ENCODE measurements at places on chromosomes 3 and 15.

- no peak overlapping the region for H3K4me3 ChIP-seq
- H3K27ac ChIP-seq, result no peak overlapping the region
- no peaks in the 10 kb centered on the region for H3K36me3 ChIP-seq
- no peaks in the 10 kb centered on the region for H3K27me3 ChIP-seq
- no peaks in the 10 kb centered on the region for H3K4me1 ChIP-seq
- DNase-seq, result no peak
These were observed 53.7 kb upstream of the XCR1 start for GRCh38 chr3:46080969-46081345.

GRCh38 chr3:141243271-141243707 is 11.7 kb downstream of the PXYLP1 start:
- DNase-seq, result peak; percentile 36
- H3K4me3 ChIP-seq, result no peak overlapping the region
- H3K4me1 ChIP-seq, result peaks cover 24% of the 10 kb centered on the region
- H3K27ac ChIP-seq, result no peak overlapping the region

DNA sequence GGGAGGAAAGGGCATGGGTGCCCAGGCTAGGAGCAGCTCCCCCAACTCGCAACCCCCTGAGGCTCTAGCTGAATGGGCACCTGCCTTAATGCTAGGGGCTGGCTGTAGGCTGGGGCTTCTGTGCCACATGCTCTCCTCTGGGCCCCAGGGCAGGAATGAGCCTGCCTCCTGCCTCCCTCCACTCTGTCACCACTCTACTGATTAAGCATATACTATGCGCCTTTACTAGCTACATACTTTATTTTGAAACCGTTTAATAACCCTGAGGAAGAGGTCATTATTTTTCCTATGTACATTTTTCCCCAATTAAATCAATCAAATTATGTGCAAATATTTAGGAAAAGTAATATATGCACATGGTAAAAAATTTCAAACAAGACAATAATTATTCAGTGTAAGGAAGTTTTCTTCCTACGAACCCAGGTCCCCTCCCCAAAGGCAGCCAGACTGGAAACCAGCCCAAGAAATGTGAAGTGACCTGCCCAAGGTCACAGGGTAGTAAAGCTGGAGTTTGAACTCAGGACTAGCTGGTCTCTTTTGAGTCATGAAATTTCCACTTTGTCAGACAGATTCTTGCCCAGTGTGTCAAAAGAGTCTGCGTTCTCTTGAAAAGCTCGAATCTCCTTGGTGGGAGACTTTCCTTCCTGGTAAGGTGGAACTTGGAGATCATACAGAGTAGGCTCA is 122.5 kb downstream of the DNAJB8 start:
- DNase-seq, result no peak
- H3K27ac ChIP-seq, result no peak overlapping the region
- no peak overlapping the region for H3K4me3 ChIP-seq
- no peaks in the 10 kb centered on the region for H3K27me3 ChIP-seq

DNA sequence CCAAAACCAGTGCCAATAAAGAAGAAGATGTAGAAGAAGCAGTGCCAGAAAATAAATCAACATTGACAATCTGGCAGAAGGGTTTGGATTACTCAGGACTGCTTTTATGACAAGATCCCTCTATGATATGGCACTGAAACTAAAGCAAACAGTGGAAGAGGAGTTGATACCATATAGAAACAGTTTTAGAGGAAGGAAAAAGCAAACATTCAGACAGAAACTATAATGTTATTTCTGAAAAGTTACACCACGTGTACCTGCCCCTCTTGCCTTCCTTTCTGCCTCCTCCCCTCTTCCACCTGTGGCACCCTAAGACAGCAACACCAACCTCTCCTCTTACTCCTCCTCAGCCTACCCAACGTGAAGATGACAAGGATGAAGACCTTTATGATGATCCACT is 63.0 kb downstream of the SFMBT1 start:
- no peaks in the 10 kb centered on the region for H3K4me1 ChIP-seq
- no peak for DNase-seq
- no peak overlapping the region for H3K4me3 ChIP-seq
- no peaks in the 10 kb centered on the region for H3K36me3 ChIP-seq
- no peak overlapping the region for H3K27ac ChIP-seq

DNA sequence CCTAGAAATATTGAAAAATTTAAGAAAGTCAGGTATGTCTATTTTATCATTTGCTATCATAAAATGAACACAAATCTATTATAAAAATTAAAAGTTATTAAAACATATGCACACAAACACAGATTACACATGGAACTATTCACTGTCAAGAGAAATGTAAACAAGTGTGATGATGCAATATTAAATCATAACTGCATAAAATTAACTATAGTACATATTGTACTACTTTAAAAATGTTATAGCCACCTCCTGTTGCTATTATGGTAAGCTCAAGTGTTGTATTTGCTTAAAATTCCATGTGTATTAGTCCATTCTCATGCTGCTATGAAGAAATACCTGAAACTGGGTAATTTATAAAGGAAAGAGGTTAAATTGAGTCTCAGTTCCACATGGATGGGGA is 54.7 kb upstream of the CMC1 start:
- no peak overlapping the region for H3K4me3 ChIP-seq
- DNase-seq, result no peak
- no peaks in the 10 kb centered on the region for H3K27me3 ChIP-seq
- H3K27ac ChIP-seq, result no peak overlapping the region
- H3K36me3 ChIP-seq, result no peaks in the 10 kb centered on the region

- H3K4me3 ChIP-seq, result no peak overlapping the region
- no peak for DNase-seq
- no peak overlapping the region for H3K27ac ChIP-seq
These were observed 84.5 kb downstream of the CHSY1 start for GRCh38 chr15:101167411-101167752.

GRCh38 chr3:132916096-132916495 is 122.1 kb upstream of the TMEM108 start:
- no peak overlapping the region for H3K27ac ChIP-seq
- DNase-seq, result no peak
- H3K4me1 ChIP-seq, result peaks cover 3% of the 10 kb centered on the region
- no peak overlapping the region for H3K4me3 ChIP-seq

GRCh38 chr15:48520376-48521155 is 124.9 kb downstream of the FBN1 start:
- no peaks in the 10 kb centered on the region for H3K36me3 ChIP-seq
- no peaks in the 10 kb centered on the region for H3K4me1 ChIP-seq
- H3K4me3 ChIP-seq, result no peak overlapping the region
- no peak overlapping the region for H3K27ac ChIP-seq
- H3K27me3 ChIP-seq, result no peaks in the 10 kb centered on the region
- peak; percentile 84 for DNase-seq

- H3K27ac ChIP-seq, result no peak overlapping the region
- no peaks in the 10 kb centered on the region for H3K36me3 ChIP-seq
- no peaks in the 10 kb centered on the region for H3K4me1 ChIP-seq
- DNase-seq, result no peak
These were observed 129.3 kb upstream of the CRBN start for GRCh38 chr3:3308809-3309208.

DNA sequence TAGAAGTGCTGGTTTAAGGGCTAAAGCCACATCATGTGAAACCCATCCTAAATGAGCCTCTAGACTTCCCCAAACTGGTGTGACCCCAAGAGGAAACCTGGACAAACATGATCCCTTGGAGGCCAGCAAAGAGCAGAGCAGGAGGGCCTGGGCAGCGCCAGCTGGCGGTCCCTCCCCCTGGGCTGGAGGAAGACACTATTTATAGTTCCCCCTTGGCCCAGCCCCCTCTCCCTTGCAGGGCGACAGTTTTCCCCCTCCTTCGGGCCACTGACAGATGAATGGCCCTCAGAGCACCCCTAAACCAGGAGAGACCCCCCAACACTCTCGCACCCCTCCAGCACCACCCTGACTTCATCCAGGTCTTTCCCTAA is 2.9 kb downstream of the UCN2 start:
- peaks cover 5% of the 10 kb centered on the region for H3K4me1 ChIP-seq
- no peak overlapping the region for H3K4me3 ChIP-seq
- no peaks in the 10 kb centered on the region for H3K36me3 ChIP-seq
- no peak for DNase-seq
- no peaks in the 10 kb centered on the region for H3K27me3 ChIP-seq

GRCh38 chr3:42071904-42072812 is 19.0 kb upstream of the TRAK1 start:
- H3K4me3 ChIP-seq, result no peak overlapping the region
- peak; percentile 83 for DNase-seq
- no peaks in the 10 kb centered on the region for H3K36me3 ChIP-seq
- H3K4me1 ChIP-seq, result no peaks in the 10 kb centered on the region
- H3K27ac ChIP-seq, result peak overlapping the region; percentile 67
